Activated naive CD8-positive, alpha-beta T cell treated with anti-CD3 and anti-CD28 coated beads, Interleukin-2, amount 10 ng/mL, durations not matched to agents 7 days and 5 days (primary cell): ENCODE measurements at places on chromosomes 7 and 10. TPM values are rescaled to one million over a fixed set of nuclear protein-coding genes. Genes with fewer than 3 reads are reported as not detected.

DNA sequence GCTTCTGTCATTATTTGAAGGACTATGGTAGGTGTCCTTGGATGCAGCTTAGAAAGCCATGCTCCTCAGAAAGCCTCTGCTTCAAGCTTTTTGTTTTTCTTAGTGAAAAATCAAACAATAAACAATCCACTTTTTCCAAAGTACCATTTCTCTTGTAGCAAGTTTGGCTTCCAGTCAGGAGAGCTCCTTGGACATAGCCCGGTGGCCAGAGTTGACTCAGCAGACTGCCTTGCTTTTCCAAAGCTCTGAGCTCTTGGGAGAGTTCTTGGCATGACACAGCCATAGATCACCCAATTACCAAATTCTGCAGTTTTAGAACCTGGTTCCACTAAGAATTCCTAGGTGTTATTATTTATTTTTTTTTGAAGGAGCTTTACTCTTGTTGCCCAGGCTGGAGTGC, 189.4 kb upstream of the MTPN start:
- no peak overlapping the region for H3K27ac ChIP-seq
- no peak overlapping the region for H3K4me3 ChIP-seq
- DNase-seq, result no peak
- H3K27me3 ChIP-seq, result no peaks in the 10 kb centered on the region

GRCh38 chr7:143256932-143257331, 6.3 kb upstream of the GSTK1 start:
- DNase-seq, result no peak
- no peaks in the 10 kb centered on the region for H3K27me3 ChIP-seq
- peaks cover 40% of the 10 kb centered on the region for H3K4me1 ChIP-seq
- H3K36me3 ChIP-seq, result peaks cover 18% of the 10 kb centered on the region
- no peak overlapping the region for H3K4me3 ChIP-seq

GRCh38 chr10:33032654-33033151, 74.7 kb upstream of the ITGB1 start:
- H3K4me1 ChIP-seq, result peaks cover 3% of the 10 kb centered on the region
- H3K4me3 ChIP-seq, result no peak overlapping the region
- no peak overlapping the region for H3K27ac ChIP-seq

DNA sequence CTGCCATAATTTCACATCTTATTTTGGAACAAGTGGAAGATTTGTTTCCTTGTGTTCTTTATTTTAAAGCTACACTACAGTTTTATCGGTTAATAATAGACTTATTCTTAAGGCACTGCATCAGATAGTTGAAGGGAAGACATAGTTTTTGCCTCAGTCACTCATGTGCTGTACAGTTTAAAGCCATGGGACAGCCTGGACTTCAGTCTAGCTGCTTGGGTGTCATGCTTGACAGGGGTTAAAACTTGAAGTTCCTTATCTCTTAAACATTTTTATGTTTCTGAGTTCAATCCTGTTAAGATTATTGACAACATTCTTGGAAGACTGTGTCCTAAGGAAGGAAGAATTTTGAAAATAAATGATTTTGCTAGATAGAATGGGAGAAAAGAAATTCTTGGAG, 49.7 kb downstream of the PPP1R9A start:
- H3K27ac ChIP-seq, result no peak overlapping the region
- H3K4me3 ChIP-seq, result no peak overlapping the region
- no peak for DNase-seq

GRCh38 chr10:98433881-98434732, 12.6 kb downstream of the HPS1 start:
- no peaks in the 10 kb centered on the region for H3K27me3 ChIP-seq
- no peak for DNase-seq
- H3K4me1 ChIP-seq, result no peaks in the 10 kb centered on the region
- H3K27ac ChIP-seq, result no peak overlapping the region

- peaks cover 19% of the 10 kb centered on the region for H3K4me1 ChIP-seq
- no peak overlapping the region for H3K4me3 ChIP-seq
- no peaks in the 10 kb centered on the region for H3K36me3 ChIP-seq
- H3K27me3 ChIP-seq, result no peaks in the 10 kb centered on the region
- no peak for DNase-seq
- H3K27ac ChIP-seq, result no peak overlapping the region
These were observed 16.1 kb upstream of the XPNPEP1 start for GRCh38 chr10:109939315-109939961.

DNA sequence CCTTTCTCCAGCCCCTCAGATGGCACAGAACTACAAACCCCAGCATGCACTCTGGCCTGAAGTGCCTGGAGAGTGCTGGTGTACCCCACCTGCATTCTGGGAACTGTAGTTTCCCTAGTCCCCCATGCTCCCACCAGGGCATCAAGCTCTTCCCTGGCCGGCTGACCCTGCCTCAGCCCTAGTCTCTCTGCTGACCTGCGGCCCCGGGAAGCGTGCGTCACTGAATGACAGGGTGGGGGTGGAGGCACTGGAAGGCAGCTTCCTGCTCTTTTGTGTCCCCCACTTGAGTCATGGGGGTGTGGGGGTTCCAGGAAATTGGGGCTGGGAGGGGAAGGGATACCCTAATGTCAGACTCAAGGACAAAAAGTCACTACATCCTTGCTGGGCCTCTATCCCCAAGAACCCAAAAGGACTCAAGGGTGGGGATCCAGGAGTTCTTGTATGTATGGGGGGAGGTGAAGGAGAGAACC, 2.1 kb downstream of the NOS3 start:
- H3K27ac ChIP-seq, result peak overlapping the region; percentile 31
- H3K4me3 ChIP-seq, result no peak overlapping the region
- no peak for DNase-seq

- DNase-seq, result no peak
- H3K4me3 ChIP-seq, result no peak overlapping the region
- peaks cover 10% of the 10 kb centered on the region for H3K27me3 ChIP-seq
- H3K4me1 ChIP-seq, result peaks cover 22% of the 10 kb centered on the region
- H3K27ac ChIP-seq, result no peak overlapping the region
These were observed 13.5 kb upstream of the STK17A start for GRCh38 chr7:43569424-43569823.

Gene TRUB1
- 14.4 TPM for total RNA-seq

Gene GPC2
- total RNA-seq, result 13.0 TPM

Gene POLR2J2
- total RNA-seq, result 19.0 TPM

Gene UROS
- 45.4 TPM for total RNA-seq

Gene MOGAT3
- not detected for total RNA-seq
